ENCODE measurements at places on chromosomes 3 and 15.

- DNase-seq = no peak
Observed at GRCh38 chr3:50224639-50225038, 11.4 kb upstream of the GNAI2 start.

DNA sequence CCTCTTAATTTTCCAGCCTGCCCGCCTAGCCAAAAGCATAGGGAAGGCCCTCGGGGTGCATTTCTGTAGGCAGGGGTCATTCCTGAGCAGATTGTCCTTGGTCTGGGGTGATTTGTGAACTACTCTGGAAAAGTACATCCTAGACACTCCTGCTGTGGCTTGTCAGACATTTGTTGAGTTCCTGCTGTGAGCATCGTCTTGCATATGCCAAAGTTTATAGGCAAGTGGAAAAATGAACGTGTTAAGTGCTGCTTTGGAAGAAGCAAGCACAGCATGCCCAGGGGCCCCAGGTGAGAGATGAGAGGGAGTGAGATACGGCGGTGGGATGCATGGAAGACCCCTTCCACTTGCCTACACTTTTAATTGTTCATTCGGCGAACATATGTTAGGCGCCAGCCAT is 237.7 kb upstream of the ST8SIA2 start:
- DNase-seq = no peak

DNA sequence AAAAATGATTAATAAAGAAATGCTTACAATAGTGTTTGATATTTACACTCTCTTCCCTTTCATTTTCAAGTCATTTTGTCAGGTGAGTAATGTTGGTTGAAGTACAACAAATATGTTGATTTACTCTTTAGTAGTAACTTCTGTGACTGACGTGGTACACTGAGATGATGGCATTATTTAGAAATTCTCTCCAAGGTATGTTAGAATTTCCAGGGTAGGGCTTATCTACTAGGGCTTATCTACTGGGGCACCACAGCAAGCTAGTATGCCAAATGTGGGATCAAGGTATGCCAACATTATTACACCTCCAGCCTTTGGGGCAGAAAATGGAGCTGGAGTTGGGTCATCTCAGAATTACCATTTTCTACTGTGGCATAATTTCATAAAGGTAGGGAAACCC is 157.4 kb upstream of the AGTR1 start:
- no peak for DNase-seq

DNA sequence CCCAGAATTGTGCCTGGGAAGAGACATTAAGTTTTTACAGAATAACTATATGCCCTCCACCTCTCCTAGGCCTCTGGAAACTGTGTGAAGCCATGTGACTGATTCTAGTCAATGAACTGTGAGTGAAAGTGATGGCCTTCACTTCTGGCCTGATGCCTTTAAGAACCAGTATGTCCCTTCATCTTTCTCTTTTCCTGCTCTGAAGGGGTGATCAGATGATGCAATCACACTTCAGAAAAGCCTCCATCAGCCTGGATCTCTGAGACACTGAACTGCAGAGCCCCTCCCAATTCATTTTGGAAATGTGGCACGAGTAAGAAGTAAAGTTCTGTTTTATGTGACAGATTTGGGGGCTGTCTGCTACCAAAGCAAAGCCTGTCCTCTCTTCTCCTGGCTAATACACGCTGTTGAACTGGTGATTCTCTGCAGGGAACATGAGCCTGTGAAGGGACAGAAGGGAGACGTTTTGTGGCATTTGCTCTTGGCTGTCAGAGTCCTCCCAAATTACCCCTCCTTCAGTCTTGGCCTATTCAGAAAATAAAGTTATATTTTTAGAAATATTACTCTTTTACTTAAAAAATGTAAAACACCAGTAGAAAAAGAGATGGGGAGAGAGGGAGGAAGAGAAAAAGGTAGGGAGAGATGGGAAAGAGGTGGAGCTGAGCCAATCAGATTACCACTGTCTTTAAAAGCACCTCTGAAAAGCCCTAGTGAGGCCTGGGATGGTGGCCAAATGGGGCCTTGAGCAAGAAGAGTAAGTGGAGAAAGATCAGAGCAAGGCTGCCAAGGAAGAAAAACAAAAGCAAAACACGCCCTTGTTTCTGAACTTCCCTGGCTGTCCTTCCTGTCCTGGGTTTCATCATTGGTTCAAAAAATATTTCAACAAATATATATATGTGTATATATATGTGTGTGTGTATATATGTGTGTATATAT is 40.9 kb upstream of the RYK start:
- DNase-seq = peak; percentile 92

- DNase-seq = no peak
Observed at GRCh38 chr3:71319771-71320170, 263.8 kb downstream of the FOXP1 start.

GRCh38 chr3:188348435-188349244 is 194.7 kb downstream of the LPP start:
- DNase-seq = peak; percentile 94

GRCh38 chr3:13546667-13547171 is 2.2 kb upstream of the FBLN2 start:
- peak; percentile 60 for DNase-seq

DNA sequence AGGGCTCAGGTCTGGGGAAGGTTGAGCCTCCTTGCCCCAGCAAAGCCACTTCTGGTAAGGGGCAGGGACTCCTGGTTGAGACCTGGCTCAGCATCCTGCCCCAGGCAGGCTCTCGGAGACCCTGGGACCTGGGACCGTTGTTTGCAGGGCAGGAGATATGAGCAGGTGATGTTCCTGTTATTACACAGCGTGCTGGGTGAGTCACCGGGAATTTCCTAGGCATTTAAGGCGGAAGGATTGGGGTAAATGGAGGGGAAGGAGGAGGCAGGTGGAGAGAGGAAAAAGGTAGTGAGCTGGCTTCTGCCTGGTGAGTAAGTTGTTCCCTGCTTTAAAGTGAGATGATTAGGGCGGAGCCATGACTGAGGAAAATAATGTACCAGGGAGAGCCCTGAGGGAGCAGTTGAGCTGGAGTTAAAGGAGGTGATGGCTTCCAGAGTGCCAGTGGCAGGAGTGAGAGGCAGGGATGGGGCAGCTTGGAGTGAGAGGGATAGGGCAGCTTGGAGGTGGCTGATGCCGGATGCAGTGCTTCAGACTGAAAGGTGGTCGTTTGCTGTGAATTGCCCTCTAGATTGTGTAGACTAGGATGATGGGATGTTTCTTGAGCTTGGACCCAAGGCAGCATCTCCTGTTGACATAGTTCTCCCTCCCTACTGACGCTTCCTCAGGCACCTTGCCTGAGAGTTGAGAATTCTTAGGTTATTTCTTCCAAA is 79.4 kb downstream of the AAGAB start:
- peak; percentile 65 for DNase-seq

GRCh38 chr15:48437178-48437577 is 105.9 kb downstream of the DUT start:
- DNase-seq = peak; percentile 85

DNA sequence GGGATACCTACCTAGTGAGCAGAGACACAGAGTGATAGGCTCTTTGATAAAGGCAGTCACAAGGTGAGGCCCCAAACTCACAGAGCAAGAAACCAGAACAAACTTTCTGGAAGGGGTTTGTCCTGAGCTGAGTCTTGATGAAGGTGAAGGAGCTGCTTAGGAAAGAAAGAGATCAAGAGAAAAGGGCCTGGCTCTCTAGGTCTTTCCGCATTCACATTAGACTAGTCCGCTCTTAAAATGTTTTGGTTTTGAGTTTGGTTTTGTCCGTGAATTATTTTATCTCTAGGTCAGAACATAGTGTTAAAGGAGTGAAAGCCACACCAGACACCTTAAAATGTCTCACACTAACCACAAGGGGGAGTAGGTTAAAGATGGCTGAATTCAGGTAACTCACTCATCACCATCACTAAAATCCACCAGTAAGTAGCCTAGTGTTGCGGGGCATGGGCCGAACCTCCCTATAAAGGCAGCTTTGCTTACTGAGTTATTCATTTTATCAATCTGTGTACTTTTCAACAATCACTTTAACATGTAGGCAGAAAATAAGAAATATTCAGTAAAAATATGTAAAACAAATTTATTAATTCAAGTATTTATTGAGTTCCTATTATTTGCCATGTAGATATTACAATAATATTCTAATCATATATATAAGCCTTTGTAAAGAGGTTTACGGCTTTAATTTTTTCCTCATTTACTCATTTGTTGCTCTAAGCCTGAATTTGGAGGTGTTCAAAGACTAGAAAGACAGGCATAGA is 121.5 kb upstream of the TSC22D2 start:
- peak; percentile 56 for DNase-seq

GRCh38 chr3:170322566-170323269 is 34.8 kb upstream of the SKIL start:
- DNase-seq = no peak

Data from GM23248 (cell line).